ENCODE measurements at places on chromosomes 2 and 18.

DNA sequence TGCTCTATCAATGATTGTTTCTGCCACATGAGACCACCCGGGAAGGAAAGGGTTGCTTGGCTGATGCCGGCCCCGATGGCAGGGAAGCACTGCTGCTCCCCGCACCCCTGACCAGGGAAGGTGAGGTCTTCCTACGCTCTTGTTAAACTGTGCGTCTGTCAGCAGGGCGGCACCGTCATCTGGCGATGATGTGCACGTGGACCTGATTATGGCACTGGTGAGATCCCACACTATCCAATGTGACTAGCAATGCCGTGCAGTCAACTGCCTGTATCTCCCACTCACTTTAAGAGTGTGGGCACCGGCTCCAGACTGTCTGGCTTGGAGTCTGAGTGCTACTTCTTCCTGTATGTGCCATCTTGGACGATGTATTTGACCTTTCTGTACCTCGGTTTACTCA lies 209.2 kb downstream of the MYT1L start:
- no peak for DNase-seq

- no peak for DNase-seq
Measured at GRCh38 chr2:29220506-29221270, 105.5 kb downstream of the CLIP4 start.

GRCh38 chr18:34120294-34120693 lies 104.4 kb downstream of the NOL4 start:
- DNase-seq = no peak

- no peak for DNase-seq
Measured at GRCh38 chr2:96239091-96239490, 26.7 kb downstream of the TMEM127 start.

DNA sequence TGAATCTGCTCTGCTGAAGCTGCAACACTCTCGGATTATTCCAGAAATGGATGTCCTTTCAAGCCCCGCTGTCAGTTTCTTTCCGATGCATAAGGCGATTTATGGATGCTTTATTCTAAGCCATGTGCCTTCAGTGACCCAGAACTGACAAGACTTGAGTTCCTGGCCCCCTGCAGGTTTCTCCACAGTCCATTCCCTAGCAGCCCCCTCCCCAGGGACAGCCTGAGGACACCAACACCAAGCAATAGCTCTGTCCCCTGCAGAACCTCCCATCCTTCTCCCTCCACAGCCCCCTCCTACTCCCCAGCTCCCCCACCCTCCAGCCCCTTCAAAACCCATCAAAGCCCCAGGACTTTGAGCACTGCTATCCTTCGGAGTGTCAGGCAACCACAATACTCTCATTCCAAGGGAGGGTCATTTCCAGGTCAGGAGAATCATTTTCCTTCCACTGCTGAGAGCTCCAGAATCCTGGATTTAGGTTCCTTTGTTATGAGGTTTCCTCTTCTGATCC lies 24.6 kb upstream of the SPP2 start:
- peak; percentile 11 for DNase-seq

GRCh38 chr2:30979822-30980245 lies 158.4 kb downstream of the GALNT14 start:
- DNase-seq = no peak

GRCh38 chr2:121092095-121092494 lies 192.9 kb downstream of the TFCP2L1 start:
- no peak for DNase-seq

DNA sequence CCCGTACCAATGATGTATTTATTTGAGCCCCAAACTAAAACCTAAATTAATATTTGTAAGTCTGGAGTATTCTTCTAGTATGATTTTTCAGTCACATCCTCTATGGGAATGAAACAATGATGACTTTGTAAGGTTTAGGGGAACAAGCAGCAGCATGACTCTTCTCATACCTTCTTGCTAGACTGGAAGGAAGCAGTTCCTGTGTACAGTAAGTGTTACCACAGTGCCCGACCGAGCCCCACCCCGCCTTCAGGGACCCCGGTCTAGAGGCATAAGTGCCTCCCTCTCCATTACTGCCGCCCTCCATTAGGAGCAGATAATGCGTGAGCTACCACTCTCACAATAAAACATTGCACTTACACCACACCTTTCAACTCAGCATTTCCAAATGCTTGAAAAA lies 599.3 kb downstream of the ARHGAP15 start:
- DNase-seq = no peak

DNA sequence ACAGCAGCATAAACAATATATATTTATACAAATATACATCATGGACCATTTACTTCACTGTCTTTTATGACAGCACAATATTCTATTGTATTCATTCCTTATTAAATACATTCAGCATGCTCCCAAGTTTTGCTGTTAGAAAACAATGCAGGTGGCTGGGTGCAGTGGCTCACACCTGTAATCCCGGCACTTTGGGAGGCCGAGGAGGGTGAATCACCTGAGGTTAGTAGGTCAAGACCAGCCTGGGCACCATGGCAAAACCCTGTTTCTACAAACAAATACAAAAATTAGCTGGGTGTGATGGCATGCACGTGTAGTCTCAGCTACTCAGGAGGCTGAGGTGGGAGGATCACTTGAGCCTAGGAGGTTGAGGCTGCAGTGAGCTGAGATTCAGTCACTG lies 39.0 kb downstream of the NPC1 start:
- DNase-seq = no peak

GRCh38 chr2:53670331-53670730 lies 97.3 kb upstream of the CHAC2 start:
- DNase-seq = no peak

- DNase-seq = no peak
Measured at GRCh38 chr2:102397209-102397608, 25.8 kb upstream of the IL18RAP start.

GRCh38 chr2:66435963-66436362 lies 1.0 kb downstream of the MEIS1 start:
- DNase-seq = no peak

GRCh38 chr18:10210057-10210633 lies 244.3 kb upstream of the APCDD1 start:
- DNase-seq = no peak

GRCh38 chr2:224060783-224061482 lies 21.8 kb upstream of the SERPINE2 start:
- no peak for DNase-seq

DNA sequence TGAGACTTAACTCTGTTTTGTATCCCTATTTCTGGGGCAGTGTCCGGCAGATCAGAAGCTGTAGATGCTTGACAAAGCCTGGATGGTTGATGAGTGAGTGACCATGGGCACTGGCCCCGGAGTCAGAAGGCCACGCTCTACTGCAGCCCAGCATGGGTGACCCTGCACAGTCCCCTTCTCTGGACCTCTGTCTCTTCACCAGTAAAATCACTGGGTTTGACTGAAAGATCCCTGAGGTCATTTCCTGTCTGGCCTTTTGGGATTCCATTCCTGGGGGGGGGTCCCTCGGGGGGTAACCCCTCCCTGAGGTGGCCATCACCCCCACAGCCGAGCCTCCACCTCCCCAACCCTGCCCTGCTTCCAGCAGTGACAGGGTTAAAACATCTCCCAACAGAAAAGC lies 31.7 kb downstream of the MRPL35 start:
- DNase-seq = no peak

GRCh38 chr2:217339753-217340152 lies 479.9 kb upstream of the TNP1 start:
- DNase-seq = no peak

DNA sequence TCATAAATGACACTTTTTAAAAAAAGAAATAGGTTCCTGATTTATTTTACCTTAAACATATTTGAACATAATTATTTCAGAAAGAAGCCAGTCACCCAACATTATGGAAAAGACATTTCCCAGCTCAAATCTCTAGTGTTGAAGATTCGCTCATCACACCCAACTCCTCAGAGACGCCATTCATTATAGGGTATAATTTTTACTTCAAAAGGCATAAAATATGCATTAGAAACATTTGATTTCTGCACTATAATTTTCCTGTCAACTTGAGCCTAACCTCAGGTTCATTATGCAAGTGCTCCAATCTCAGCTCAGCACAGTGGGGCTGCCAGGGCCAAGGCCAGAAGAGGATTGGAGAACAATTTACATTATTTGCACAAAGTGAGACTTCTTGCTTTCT lies 58.8 kb upstream of the TTN start:
- DNase-seq = no peak

DNA sequence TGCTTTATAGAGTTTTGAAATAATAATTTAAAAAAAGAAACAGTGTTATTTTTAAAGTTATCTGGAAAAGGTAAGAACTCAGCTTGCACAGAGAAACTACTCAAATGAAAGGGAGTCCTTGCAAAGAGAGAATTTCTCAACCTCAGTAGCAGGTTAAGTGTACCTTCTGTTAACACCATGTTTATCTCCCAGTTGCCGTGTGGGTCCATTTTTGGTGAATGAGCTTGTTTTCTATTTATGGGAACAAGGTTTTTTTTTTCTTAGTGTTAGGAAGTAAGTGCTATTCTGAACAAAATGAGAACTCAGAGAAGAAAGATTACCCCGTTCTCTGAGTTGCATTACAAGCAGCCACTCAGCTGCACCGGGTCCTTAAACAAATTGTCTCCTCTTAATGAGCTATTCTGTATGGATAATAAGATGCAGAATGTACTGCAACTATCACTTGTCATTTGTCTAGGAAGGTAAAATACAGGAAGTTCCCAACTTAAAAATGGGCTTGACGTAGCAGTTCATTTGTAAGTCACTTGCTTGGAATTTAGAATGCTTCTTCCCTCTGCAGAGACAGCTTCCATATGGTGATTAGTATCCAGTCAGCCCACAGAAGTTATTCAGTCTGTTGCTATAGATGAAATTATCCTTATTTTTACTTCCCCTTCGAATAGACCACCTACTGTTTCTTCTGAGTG lies 74.9 kb downstream of the LTBP1 start:
- DNase-seq = no peak

- no peak for DNase-seq
Measured at GRCh38 chr18:60838677-60839076, 466.1 kb upstream of the MC4R start.

GRCh38 chr2:88016960-88017779 lies 823 bp upstream of the RNU2-63P start:
- peak; percentile 14 for DNase-seq
